Esophagus squamous epithelium (tissue), 5 donors: ENCODE measurements at places on chromosomes 16 and 17.

- no peak for DNase-seq
- H3K4me1 ChIP-seq, result peaks cover 34% of the 10 kb centered on the region
- H3K4me3 ChIP-seq, result no peak overlapping the region
- H3K27ac ChIP-seq, result no peak overlapping the region
Observed at GRCh38 chr16:4659363-4660353, 33.7 kb upstream of the NUDT16L1 start.

- DNase-seq, result no peak
- H3K27ac ChIP-seq, result no peak overlapping the region
- no peaks in the 10 kb centered on the region for H3K27me3 ChIP-seq
- H3K36me3 ChIP-seq, result no peaks in the 10 kb centered on the region
Observed at GRCh38 chr17:16879686-16880085, 92.2 kb downstream of the TNFRSF13B start.

DNA sequence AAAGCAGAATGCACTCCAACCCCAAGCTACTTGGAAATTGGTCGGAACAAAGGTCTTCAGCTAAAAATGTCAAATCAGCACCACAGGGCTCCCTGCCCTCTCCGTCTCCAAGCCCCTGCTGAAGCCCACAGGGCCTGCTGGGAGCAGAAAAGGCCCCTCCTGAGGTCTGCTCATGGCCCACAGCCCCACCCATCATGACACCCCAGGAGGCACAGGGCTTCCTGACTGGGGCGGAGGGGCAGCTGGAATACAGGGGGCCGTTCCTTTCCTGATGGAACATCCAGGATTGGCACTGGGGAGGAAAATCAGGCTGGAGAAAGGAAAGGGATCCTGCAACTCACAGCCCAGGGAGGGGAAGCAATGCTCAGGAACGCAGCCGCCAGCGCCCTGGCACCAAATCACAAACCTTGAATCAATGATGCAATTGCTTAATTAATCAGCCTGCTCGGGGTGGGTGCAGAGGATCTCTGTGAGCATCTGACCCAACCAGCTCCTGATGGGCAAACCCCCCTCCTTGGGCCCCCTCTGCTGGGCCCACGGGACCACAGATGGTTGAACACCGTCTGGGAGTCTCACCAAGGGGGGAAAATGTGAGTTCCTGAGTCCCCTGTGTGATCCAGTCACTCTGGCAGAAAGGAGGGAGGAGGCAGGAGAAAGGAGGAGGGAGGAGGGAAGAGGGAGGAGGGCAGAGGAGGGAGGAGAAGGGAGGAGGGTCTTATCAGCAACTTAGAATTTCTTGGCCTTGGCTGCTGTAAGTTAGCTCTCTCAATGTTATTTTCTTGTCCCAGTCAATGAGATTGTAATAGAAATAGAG lies 155.5 kb downstream of the ZNF423 start:
- H3K4me1 ChIP-seq, result peaks cover 38% of the 10 kb centered on the region
- H3K27me3 ChIP-seq, result peaks cover 5% of the 10 kb centered on the region
- no peak overlapping the region for H3K4me3 ChIP-seq
- no peaks in the 10 kb centered on the region for H3K36me3 ChIP-seq

GRCh38 chr17:27547301-27547683 lies 83.7 kb upstream of the LGALS9 start:
- H3K27ac ChIP-seq, result no peak overlapping the region
- no peak overlapping the region for H3K4me3 ChIP-seq
- H3K4me1 ChIP-seq, result peaks cover 53% of the 10 kb centered on the region
- DNase-seq, result no peak

DNA sequence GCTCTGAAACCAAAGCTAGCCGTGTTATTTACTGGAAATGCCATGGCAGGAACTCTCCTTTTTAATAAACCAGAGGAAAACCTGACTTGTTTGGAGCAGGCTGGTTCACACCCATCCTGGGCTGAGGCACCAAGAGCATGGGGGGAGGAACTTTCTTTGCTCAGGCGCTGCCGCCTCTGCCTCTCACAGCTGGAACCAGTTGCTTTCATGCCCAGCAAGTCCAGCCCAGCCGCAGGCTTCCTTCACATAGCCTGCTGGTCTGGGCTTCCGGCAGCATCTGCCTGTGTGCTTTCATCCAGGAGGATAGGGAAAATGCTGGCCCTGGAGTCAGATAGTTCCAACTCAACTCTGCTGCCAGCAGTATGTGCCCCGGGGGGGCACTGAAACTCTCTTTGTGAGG lies 88.1 kb upstream of the ASIC2 start:
- no peak overlapping the region for H3K27ac ChIP-seq
- DNase-seq, result no peak
- no peaks in the 10 kb centered on the region for H3K27me3 ChIP-seq
- H3K36me3 ChIP-seq, result no peaks in the 10 kb centered on the region
- no peak overlapping the region for H3K4me3 ChIP-seq
- H3K4me1 ChIP-seq, result no peaks in the 10 kb centered on the region

DNA sequence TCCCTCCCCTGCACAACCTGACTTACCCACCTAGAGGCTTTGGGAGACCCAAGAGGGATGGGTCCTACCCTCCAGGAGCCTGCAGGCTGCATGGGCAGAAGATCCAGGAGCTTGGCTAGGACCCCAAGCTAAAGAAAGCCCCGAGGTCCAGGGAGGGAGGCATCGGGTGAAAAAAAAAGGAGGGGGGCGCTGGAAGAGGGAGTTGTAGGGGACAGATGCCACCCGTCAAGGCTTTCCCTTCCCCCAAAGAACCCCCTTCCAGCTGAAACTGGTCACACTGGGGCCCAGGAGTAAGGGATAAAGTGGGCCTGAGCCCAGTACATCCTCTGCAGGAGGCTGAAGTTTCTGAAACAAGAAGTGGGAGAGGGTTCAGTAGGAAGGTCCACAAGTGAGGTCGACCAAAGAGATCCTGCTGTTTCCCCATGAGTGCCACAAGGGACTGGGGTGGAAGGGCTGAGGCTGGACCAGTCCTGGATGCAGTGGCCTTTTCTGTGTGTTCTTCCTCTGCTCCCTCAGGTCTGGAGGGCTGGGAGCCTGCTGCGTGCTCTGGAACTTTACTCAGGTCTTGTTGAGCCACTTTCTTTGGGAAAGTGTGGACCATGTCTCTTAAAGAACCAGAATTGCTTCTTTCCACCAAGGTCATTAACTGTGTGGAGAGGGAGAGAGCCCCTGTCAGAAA lies 14.2 kb upstream of the CBFB start:
- DNase-seq, result no peak
- H3K4me1 ChIP-seq, result peaks cover 10% of the 10 kb centered on the region
- no peaks in the 10 kb centered on the region for H3K36me3 ChIP-seq
- peak overlapping the region; percentile 47 for H3K4me3 ChIP-seq
- H3K27ac ChIP-seq, result no peak overlapping the region
- no peaks in the 10 kb centered on the region for H3K27me3 ChIP-seq

DNA sequence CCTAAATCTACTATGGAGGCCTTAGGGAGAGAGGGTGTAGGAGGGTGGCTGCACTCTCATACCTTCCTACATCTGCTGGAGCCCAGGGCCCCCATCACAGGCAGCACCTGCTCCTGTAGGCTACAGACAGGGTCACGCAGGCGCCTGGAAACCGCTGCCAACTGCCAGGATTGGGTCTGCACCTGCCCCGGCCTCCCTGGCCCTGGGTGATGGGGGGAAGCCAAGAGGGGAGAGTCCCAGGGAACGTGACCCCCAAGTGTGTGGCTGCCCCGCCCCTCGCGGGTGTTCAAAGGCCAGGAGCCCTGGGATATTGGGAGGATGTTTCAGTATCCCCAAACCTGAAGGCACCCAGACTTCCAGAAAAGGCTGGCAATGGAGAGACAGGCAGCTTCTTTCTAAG lies 5.6 kb upstream of the TEX19 start:
- no peaks in the 10 kb centered on the region for H3K36me3 ChIP-seq
- H3K4me3 ChIP-seq, result no peak overlapping the region
- no peaks in the 10 kb centered on the region for H3K27me3 ChIP-seq
- no peaks in the 10 kb centered on the region for H3K4me1 ChIP-seq

DNA sequence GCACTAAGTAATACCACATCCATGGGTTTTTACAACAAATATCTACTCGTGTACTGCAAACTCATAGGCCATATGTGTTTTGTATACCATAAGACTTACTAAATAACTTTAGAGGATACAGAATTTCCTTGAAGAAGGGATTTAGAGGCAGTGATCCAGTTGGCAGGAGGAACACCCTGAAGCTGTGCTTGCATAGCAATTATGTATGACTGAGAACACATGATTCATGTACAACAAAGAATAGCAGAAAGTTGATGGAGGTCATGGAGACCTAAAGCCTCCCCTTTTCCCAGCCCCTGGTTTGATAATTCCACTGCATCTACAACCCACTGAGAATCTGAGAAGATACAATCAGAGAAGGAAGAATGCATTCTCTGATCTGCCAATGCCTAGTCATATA lies 83.8 kb upstream of the PMFBP1 start:
- no peaks in the 10 kb centered on the region for H3K36me3 ChIP-seq
- no peak for DNase-seq
- no peaks in the 10 kb centered on the region for H3K27me3 ChIP-seq
- no peak overlapping the region for H3K27ac ChIP-seq
- no peaks in the 10 kb centered on the region for H3K4me1 ChIP-seq

DNA sequence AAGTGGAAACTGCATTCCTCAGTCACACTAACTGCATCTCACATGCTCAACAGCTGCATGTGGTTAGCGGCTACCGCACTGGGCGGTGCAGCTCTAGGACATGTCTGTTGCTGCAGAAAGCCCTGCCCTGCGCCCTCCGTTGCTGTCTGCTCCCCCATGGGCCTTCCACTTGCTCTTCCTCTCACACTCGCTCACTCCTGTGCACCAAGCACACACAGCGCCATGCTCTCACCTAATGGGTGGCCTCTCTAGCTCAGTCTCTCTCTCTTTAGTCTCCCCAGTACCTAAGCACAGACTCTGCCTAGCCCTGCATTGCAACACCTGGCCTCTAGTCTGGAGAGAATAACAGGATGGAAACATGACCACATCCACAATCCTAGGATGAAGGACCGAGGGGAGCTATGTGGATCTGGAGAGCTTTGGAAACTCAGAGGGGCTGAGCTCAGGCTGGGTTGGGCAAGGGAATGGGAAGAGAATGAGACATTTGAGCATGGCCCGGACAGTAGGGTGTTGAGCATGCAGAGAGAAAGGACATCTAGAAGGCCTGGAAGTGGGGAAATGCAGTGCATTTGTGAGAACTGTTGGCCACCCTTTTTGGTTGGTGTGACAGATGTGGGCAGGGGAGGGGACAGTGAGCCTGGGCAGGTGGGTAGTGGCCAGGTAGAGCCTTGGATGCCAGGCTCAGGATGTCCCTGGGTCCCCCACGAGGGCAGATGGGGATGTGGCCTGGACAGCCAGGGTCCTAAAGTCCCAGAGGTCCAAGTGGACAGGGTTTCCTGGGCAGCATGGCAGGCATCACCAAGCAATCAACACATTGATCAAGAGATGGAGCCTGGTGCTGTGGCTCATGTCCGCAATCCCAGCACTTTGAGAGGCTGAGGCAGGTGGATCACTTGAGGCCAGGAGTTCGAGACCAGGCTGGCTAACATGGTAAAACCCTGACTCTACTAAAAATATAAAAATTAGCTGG lies 16.1 kb downstream of the SGCA start:
- peaks cover 41% of the 10 kb centered on the region for H3K4me1 ChIP-seq
- no peak for DNase-seq

- no peak for DNase-seq
- no peak overlapping the region for H3K4me3 ChIP-seq
- H3K4me1 ChIP-seq, result no peaks in the 10 kb centered on the region
- H3K27me3 ChIP-seq, result no peaks in the 10 kb centered on the region
- no peak overlapping the region for H3K27ac ChIP-seq
Observed at GRCh38 chr17:79549141-79549915, 61.5 kb downstream of the RBFOX3 start.
